LHCN-M2 (cell line): ENCODE measurements at places on chromosomes 16 and 17. TPM values are rescaled to one million over a fixed set of nuclear protein-coding genes. Genes with fewer than 3 reads are reported as not detected.
A peak's percentile ranks its signal among the peaks of the same experiment; 100 is the strongest.

Gene CLDN6
- 0.06 TPM in 2 replicates for total RNA-seq

DNA sequence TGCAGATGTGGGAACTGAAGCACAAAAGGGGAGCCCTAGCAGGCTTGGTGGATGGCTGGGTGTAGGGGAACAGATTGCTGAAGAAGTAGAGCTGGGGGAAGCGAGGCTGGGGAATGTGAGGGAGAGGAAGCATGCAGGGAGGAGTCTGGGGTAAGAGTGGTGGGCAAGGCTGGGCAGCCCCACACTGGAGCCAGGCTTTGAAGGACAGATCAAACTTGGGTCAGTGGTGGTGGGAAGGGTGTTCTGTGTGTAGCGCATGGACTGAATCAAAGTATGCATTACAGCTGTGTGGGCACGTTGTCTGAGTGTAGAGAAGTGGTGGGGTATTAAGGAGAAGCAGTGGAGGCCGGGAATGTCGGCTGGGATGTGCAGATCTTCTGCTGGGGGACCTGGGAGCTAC lies 116.0 kb downstream of the CYLD start:
- DNase-seq: no peak

DNA sequence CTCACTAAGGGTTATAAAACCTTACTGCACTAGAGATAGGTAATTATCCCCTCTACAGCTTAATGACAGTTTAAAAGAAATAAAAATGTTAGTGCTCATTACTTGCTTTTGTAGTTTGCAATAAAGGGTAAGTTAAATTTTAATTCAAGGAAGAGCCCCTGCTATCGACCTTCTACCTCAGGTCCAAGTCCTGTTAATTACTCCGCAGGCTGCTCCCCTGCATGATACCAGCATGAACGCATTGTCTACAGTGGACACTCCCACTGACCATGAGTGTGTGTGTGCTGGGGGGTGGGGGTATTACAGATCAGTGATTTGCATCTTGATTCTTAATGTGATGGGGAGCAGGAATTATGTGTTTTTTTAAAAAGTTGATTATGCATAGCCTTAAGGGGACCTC lies 103.1 kb downstream of the AATF start:
- DNase-seq: no peak

- DNase-seq: no peak
These were observed 13.1 kb downstream of the MYH11 start for GRCh38 chr16:15843635-15844279.

DNA sequence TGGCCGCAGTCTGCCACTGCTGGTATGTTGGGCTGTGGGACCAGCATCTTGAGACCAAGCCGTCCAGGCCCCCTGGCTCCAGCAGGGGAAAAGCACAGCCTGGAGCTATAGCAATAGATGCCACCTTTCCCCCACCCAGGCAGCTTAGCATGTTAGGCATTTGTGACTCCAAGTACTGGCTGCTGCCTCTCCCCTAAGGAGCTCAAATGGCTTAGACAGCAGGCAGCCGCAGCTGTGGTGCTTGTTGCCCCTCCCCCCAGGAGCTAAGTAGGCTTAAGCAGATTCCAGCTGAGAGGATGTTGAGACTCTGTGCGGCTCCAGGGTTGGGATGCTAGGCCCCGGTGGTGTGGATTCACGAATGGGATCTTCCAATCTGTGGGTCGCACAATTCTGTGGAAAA lies 88.8 kb upstream of the ANKFN1 start:
- no peak for DNase-seq

DNA sequence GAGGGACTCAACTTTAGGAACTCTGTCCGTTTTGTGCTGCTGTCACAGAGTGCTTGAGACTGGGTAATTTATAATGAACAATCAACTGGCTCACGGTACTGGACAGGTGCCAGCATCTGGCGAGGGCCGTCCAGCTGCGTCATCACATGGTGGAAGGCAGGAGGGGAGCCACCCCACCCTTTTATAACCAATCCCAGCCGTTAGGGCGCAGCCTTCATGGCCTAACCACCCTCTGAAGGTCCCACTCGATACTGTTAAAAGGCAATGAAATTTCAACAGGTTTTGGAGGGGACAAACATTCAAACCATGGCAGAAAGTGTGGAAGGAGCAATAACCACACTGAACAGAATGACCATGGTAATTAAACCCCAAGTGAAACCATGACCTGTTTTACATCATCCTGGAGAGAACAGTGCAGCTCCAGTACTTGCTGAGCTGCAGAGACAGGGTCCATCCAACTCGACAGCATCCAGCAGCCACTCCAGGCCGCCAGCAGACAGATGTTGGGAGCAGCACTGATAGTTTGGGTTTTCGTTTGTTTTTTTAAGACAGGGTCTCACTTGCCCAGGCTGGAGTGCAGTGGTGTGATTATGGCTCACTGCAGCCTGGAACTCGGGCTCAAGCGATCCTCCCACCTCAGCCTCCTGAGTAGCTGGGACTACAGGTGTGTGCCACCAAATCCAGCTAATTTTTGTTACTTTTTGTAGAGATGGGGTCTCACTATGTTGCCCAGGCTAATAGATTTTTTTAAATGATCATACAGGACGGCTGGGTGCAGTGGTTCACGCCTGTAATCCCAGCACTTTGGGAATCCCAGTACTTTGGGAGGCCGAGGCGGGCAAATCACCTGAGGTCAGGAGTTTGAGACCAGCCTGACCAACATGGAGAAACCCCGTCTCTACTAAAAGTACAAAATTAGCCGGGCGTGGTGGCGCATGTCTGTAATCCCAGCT lies 11.0 kb downstream of the CHMP6 start:
- DNase-seq: peak; percentile 62

Gene RHOT1
- total RNA-seq: 25.9 and 28.5 TPM in 2 replicates

DNA sequence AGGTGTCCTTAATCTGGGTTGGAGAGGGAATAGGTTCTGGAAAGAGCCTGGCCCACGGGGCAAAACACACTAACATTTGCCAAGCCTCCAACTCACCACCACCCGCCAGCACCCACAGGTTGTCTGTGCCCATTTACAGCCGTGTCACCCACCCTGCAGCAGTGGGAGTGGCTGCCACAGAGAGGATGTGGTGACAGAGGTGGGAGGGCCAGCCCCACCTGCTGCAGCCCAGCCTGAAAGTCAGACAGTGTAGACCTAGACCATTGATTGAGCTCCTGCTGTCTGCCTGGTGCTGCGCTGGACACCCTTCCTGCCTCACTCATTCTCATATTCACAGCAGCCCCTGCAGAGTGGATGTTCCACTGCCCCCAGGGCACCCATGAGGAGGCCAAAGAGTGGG lies 44.7 kb downstream of the IL21R start:
- no peak for DNase-seq

GRCh38 chr17:76094046-76094445 lies 9.5 kb downstream of the EXOC7 start:
- no peak for DNase-seq

DNA sequence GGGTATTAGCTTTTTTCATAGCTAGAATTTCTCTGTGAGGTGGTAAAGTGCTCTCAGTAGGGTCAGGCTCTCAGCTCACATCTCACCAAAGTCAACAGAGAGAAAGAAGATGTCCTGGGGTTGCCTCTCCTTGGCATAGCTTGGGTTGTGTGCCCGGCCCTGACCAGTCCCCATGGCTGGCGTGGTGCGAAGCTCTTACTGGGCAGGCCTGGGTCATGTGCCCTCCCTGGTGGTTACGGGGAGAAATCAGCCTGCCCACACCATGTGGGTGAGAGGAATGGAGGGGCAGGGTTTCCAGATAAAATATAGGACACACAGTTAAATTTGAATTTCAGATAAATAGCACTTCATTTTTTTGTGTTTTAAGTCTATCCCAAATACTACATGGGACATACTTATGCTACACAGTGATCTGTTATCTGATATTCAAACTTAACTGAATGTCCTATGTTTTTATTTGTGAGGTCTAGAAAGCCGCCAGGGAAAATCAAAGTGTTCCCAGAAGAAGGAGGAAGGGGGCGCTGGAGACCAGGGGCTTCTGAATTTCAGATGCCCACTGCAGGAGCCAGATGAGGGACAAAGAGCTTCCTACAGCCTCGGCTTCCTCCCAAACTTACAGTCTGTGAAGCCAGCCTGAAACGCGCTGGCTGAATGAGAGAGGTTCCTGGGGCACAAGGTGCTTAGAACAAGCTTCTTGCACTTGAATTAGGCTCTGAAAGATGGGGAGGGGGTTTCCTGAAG lies 45.4 kb downstream of the NKD1 start:
- DNase-seq: peak; percentile 29

GRCh38 chr16:68289621-68290329 lies 21.0 kb downstream of the SLC7A6OS start:
- no peak for DNase-seq

DNA sequence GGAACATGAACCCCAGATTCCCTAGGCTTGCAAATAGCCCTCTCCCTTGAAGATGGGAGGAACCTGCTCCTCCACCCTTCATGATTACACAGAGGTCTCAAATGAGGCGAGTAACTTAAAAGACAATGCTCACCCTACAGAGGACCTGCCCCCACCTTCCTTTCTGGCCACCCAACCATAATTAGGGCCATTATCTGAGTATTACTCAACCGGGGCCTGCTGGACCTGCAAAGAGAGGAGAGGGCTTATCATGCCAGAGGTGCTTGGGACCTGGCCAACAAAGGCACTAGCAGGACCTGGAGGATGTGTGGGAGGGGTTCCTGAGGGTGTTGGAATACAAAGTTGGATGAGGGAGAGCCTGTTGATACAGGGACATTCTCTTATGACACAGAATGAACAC lies 42.4 kb downstream of the RNF157 start:
- no peak for DNase-seq

- DNase-seq: peak; percentile 85
These were observed at the start of gene MTSS2 for GRCh38 chr16:70685938-70686375. Gene MTSS2 (minus strand): TSS chr16:70686053. CDS start chr16:70685791, 262 bp downstream.

Gene TBC1D3H
- not detected in 2 replicates for total RNA-seq

DNA sequence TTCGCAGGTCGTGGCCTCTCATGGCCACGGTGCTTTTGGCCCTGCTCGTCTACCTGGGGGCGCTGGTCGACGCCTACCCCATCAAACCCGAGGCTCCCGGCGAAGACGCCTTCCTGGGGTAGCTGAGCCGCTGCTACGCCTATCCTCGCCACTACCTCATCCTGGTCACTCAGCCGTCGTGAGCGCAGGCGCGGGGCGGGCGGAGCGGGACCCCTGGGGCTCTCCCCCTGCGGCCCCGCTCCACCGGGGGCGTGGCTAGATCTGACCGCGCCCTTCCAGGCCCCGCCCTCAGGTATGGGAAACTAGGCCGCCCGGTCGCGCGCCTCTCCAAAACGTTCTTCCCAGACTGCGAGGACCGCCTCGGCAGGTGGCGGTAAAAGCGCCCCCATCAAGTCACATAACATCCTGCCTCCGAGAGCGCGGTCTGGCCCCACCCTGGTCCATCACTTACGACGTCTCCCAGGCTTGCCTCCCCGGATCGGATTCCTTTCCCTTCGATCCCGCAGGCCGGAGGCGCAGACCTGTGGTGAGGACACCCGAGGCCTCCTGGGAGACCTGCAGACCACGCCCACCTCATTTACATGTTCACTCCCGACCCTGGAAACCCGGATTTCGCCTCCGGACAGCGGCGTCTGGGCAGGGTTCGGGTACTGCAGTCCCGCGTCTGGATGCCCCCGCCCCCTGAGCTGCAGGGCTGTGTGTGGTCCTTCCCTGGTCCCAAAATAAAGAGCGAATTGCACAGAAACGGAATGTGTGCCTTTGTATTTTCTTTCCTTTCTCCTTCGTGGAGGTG lies 91.5 kb upstream of the TMEM97 start:
- DNase-seq: no peak

Gene HLF
- total RNA-seq: 0.26 and 0.29 TPM in 2 replicates

DNA sequence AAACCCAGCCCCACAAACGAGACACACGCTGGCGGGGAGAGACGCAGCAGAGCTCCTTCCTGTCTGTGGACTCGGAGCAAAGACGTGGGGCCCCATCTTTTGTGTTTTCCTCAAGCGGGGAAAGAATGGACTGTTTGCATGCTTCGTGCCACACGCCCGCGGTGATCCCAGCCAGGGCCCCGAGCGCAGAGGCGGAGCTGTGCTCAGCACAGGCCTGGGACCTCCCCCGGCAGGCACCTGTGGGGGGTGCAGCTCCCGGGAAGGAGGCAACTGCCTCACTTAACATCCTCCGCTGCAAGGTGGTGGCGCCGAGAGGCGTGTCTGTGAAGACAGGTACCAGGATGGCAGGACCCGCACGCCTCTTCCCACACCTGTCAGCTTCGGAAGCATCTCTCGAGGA lies 19.1 kb downstream of the TRARG1 start:
- no peak for DNase-seq

DNA sequence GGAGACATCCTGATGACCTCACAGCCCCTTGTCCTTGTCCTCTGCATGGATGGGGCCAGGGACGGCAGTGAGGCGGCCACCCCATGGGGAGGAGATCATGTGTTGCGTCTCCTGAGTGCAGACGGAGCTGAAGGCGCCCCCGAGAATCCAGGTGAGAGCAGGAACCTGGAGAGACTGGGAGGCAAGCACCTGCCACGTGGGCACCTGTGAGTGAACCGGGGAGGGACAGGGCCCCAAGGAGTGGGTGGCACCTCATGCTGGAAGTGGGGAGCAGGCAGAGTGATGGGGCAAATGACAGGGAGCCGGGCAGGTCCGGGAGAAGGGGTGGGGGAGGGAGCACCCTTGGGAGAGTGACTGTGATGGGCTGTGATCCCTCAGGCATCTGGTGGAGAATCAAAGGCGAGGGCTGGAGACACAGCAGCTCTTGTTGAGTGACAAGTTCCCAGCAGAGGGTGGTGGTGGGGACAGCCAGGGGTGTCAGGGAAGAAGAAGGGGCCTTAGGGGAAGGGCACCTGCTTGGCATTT lies 174.3 kb upstream of the CHMP6 start:
- DNase-seq: no peak

Gene TMC6
- 0.11 TPM in 1 of 2 replicates, not detected in the other for total RNA-seq

Gene SOX8
- 5.7 and 23.1 TPM in 2 replicates for total RNA-seq

DNA sequence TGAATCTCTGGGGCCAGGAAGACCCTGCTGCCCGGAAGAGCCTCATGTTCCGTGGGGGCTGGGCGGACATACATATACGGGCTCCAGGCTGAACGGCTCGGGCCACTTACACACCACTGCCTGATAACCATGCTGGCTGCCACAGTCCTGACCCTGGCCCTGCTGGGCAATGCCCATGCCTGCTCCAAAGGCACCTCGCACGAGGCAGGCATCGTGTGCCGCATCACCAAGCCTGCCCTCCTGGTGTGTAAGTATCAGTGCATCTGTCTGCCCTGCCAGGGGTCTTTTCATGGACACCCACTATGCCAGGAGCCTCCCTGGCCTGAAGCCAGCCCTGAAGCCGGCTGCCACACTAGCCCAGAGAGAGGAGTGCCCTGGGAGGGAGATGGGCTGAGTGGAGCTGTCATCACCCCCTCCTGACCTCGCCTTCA lies at the start of gene CETP:
CETP (plus strand) TSS at position 100 of the 431 bp plus-strand sequence; CDS start at position 130, 30 bp downstream.
- no peak for DNase-seq

Gene ACSM2A
- not detected in 2 replicates for total RNA-seq

Gene LITAFD
- not detected in 2 replicates for total RNA-seq

GRCh38 chr17:17380145-17380925 lies 77.2 kb downstream of the NT5M start:
- DNase-seq: no peak
